ENCODE measurements at places on chromosomes 4 and X.

DNA sequence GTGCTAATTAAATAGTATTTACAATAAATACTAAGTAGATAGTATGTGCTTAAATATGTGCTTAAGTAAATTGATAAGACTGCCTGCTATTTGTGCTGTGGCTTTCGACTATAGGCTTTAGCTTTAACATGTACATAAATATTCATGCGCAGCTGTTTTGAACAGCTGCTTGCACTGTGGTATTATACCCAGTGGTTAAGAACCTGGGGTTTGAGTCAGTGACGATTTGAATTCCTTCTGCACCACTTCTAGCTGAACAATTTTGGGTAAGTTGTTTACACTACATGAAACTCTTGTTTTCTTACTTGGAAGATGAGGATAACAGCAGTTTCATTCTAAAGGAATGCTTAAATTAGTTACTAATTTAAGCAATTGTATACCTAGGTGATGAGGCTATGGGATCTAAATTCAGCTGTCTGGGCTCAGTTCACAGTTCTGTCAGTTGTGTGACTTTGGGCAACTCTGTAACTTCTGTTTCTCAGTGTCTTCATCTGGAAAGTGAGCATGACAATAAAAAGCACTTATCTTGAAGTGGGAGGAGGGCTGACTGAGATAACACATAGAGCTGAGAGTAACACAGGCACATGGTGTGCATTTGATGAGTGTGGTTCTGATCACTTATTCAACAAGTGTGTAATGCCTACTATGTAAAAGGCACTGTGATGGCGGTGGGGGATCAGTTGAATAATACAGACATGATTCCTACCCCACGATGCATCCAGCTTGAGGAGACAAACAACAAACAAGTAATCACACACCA lies 37.0 kb downstream of the HPGDS start:
- DNase-seq: no peak

- DNase-seq: no peak
Observed at GRCh38 chrX:41100200-41100599, 15.0 kb downstream of the USP9X start.

- DNase-seq: no peak
Observed at GRCh38 chrX:105458846-105459245, 238.4 kb upstream of the TEX13A start.

GRCh38 chr4:12701384-12701783 lies 782.8 kb downstream of the RAB28 start:
- DNase-seq: no peak

GRCh38 chrX:152798945-152799344 lies 29.5 kb upstream of the MAGEA6 start:
- DNase-seq: no peak

- peak; percentile 54 for DNase-seq
Observed at GRCh38 chrX:149513825-149514428, 8.8 kb upstream of the IDS start.

GRCh38 chr4:56129431-56129861 lies 180.7 kb downstream of the CEP135 start:
- no peak for DNase-seq

DNA sequence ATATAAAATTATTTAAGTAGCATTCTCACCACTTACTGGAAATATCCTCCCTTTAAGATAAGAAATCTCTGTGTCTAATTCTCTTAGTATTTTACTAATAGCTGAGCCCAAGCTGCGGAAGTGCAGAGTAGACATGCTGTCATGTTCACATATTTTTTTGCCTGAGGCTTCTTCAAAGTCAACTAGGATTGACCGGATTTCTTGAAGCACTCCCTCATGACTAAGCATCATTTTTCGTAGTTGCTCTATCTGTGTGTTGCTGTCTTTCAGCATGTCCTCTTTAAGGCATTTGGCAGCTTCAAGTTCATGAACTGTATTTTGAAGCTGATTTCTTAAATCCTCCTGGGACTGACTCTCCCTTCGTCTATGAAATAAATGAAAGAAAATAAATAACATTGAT lies 36.9 kb downstream of the CCDC158 start:
- DNase-seq: no peak

DNA sequence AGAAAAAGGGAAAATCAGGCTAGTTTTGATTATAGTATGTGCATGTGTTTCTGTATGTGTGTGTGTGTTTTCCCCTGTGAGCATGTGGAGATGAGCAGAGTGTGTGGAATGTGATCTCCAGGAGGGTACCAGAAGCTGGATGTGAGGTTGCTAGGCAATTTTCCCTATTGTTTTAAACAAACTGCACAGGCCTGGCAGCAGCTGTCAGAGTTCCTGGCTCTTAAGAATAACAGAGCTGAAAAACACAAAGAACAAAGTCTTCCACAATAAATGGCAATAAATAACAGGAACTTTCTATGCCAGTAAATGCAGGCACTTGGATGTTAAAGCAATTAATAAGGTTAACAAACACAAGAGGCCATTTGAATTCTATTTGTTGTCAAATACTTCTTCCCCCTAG lies 344.6 kb upstream of the CTSO start:
- peak; percentile 92 for DNase-seq

DNA sequence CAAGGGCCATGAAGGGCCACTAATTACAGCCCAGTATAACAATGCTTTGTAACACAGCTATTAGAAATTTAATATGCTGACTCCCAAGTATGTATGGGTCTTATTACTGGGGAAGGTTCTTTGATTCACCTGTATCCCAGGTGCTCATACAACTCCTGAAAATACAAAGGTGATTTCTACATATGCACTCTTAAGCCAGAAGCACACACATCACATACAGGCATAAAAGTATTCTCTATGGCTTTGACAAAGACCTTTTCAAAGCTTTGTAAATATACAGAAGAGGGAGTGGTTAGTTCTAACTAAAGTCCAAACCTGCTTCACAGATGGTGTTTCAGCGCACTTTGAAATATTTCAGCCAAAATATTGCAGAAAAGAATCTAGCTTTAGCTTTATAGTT lies 191.5 kb downstream of the SNCA start:
- DNase-seq: no peak

DNA sequence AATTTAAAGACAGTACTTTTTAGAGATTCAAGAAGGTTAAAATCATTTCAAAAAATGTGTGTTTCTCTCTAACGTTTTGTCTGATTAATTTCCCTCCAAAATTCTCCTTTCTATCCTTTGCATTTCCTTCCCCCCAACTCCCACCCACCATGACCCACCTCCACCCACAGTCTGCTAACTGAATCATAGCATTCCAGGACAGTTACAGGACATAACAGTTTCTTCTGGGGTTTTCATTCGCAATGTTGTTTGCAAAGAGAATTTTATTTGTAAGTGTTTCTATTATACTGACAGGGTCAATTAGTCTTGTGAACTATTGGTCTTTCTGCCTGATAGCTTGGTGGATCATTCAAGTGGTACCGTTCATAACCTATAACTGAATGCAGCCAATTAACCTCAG lies 53.7 kb downstream of the ANAPC10 start:
- peak; percentile 37 for DNase-seq

GRCh38 chr4:2805712-2806389 lies 13.0 kb downstream of the SH3BP2 start:
- DNase-seq: no peak

DNA sequence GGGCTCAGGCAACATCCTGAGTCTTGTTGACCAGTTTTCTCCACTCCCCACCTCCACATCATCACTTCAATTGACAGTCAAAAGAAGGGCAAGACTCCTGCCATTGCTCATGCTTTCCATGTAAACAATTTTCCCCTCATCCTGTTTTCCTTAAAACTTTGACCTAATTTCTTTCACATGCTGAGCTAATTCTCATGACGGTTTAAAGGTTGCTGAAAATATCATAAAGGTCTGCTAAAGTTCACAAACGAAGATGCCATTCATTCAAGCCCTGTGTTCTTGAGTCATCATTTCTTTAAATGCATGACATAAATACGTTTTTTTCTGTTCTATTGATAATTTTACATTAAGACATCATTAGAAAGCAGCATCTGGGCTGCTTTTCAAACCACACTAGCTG lies 353.9 kb downstream of the NKX6-1 start:
- peak; percentile 27 for DNase-seq

- DNase-seq: peak; percentile 77
Observed at GRCh38 chr4:169404960-169405359, 134.2 kb upstream of the SH3RF1 start.

DNA sequence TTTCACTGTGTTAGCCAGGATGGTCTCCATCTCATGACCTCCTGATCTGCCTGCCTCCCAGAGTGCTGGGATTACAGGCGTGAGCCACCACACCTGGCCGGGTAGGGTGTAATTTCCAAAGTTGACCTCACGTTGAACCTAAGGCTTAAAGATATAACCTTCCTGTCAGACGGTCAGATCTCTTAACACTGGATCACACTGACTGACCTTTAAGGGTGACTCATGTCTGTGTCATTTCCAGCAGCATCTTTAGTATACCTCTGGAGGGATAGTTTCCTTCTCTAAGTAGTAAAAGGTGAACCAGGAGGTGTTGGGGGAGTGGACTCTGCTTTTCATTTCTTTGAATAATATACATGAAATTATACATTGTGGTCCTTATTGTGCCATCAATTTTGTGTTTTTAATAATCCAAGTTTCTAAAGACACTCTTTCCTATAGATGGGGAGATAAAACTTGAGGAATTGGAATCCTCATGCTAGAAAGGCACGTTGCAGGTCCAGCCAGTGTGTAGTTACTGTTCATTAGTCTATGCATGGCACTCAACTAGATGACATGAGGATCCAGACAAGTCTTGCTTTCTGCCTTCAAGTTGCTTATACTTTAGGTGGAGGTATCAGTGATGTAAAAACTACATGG lies 45.7 kb downstream of the ARHGAP10 start:
- peak; percentile 52 for DNase-seq

DNA sequence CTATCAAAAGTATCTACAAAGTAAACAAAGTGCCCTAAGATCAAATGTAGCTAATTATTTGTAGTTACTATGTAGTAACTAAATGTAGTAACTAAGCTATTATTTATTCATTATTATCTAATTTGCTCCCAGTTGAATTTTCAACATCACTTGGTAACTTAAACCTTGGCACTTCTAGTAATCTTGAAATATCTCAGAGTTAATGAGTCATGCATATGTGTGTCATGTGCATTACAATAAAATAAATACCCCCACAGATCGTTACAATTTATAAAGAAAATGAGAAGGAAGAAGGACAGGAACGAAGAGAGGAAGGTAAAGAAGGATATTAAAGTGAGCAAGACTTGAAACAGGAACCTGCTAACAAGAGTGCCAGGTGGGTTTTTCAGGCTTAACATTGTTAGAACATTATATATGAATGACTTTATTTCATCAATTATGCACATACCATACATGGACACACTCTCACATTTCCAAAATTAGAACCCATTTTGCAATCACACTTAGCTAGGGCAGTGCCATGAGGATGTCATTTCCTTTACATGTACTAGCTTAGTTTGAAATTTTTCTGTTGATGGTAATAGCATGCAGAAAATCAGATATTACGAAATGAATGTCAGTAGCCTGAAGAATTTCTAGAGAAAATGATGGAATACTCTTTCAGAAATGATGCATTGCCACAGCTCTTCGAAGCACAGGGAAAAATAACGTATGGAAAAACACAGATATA lies 1670.4 kb upstream of the AGA start:
- DNase-seq: no peak

DNA sequence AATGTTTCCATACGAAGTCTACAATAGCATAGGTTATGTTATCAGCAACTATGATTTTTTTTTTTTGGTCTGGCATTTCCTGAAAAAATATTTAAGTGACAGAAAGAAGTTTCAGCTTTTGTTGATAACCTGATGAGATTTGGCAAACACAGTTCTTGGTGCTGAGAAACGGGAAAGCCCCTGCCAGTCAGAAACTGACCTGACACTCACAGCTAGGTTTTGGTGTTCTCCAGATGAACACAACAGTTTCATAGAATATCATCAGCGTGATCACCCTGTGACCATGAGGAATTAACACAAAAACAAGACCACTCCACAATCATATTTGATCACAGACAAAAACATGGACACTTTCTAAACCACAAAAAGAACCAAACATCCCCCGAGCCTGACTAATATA lies 152.5 kb upstream of the DCAF8L1 start:
- DNase-seq: no peak

- DNase-seq: no peak
Observed at GRCh38 chr4:152709675-152710438, 30.1 kb upstream of the TMEM154 start.

GRCh38 chr4:107931775-107932321 lies 499 bp downstream of the CYP2U1 start:
- DNase-seq: no peak

- peak; percentile 11 for DNase-seq
Observed at GRCh38 chrX:70422851-70423341, at the start of gene GDPD2. TSS of gene GDPD2 (plus strand) at chrX:70423314. CDS start at chrX:70424985, 1,671 bp downstream.

DNA sequence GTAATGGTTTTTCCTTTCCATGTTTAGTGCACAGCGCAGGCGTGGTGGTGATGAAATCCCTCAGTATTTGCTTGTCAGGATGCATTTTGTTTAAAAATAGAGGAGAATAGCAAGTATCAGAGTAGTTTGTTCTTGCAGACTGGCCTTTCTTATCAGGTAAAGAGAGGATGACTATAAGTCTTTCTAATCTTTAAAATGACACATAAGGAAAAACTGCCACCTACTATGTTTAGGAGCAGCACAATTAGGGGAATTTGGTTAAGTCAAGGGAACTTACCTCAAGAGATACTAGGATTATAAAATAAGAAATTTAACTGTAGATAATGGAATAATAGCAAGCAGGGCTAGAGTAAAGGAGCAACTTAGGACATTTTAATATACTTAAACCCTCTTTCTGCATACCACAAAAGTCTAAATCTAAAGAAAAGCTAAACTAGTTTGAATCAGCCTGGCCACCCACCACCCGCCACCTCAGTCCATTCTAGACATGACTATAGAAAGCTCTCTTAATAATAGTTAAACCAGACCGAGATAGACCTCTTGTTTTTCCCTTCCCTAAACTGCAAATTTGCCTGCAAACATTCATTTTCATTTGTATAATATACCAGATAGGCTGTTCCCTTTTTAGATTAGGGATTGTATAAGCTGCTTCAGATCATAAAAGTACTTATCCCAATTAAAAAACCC lies 62.0 kb downstream of the APOOL start:
- DNase-seq: no peak

- DNase-seq: no peak
Observed at GRCh38 chr4:24475756-24476155, 108.6 kb downstream of the DHX15 start.

- peak; percentile 4 for DNase-seq
Observed at GRCh38 chrX:49230500-49231232, 2.5 kb downstream of the CACNA1F start.

- DNase-seq: peak; percentile 61
Observed at GRCh38 chrX:31459361-31459760, 387.5 kb upstream of the FTHL17 start.

Data from fibroblast of mammary gland (primary cell).